ENCODE measurements at places on chromosomes 13 and 19. TPM values are rescaled to one million over a fixed set of nuclear protein-coding genes. Genes with fewer than 3 reads are reported as not detected.

Gene NCAN
- polyA plus RNA-seq: 0.27 TPM

Gene EFNA2
- polyA plus RNA-seq: 27.9 TPM

Gene TNFSF9
- 0.22 TPM for polyA plus RNA-seq

Gene FCER2
- 0.27 TPM for polyA plus RNA-seq

Gene PRX
- polyA plus RNA-seq: 0.81 TPM

Gene CERS1
- polyA plus RNA-seq: 1.2 TPM

Gene GRIK5
- polyA plus RNA-seq: 0.27 TPM

Gene TMEM145
- polyA plus RNA-seq: not detected

Gene CPB2
- polyA plus RNA-seq: not detected

Gene HSPB6
- polyA plus RNA-seq: 5.1 TPM
